ENCODE measurements at places on chromosomes 7 and 10.

- no peak for DNase-seq
Measured at GRCh38 chr7:152854386-152854785, 94.8 kb downstream of the ACTR3B start.

- no peak for DNase-seq
Measured at GRCh38 chr7:106089647-106090046, 22.5 kb downstream of the SYPL1 start.

- no peak for DNase-seq
Measured at GRCh38 chr10:28903063-28903462, 225.7 kb downstream of the BAMBI start.

DNA sequence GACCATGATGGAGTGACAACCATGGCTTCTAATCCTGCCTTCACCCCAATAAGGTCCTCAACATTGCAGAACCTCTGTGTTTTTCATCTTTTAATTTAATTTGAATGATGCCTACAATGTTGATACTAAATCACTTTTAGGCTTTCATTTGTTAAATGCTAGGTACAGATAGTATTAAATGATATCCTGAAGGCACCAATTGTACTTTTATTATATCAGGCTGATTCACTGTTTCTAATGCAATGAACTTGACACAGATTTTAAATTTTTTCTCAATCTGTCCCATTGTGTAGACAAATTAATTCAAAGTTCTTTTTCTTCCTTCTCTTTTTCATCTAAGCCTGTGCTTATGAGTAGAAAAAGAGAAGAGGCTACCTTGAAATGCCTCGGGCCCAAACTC is 5.2 kb downstream of the EPDR1 start:
- no peak for DNase-seq

- no peak for DNase-seq
Measured at GRCh38 chr10:86195521-86196157, 171.0 kb downstream of the GRID1 start.

Data from ACHN (cell line).